ENCODE measurements at places on chromosomes 12 and 14.

DNA sequence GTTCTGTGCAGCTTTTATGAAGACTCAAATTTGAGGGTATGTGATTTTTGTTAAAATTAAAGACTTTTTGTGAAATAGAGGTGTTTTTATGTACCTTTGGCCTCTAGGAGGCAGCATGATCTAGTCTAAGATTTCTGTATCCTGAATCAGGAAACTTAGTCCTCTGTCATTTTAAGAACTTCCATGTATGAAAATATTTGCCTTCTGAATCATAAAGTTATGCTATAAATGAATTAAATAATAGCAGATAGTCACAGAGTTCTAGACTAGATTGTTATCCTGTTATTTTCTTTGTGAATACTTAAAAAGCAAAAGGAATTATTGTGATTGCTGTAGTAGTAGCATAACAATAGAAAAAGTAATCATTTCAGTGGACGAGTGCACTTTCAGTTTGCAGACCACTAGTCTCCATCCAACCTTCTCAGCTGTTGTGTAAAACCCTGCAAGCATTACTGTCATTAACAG, 56.3 kb downstream of the FGD4 start:
- peak; percentile 16 for DNase-seq

- no peak for DNase-seq
These were observed 882.3 kb downstream of the RPS29 start for GRCh38 chr14:48703728-48704467.

GRCh38 chr12:79121486-79121885, 256.9 kb downstream of the SYT1 start:
- no peak for DNase-seq

- DNase-seq = no peak
These were observed 6.5 kb downstream of the SLC22A17 start for GRCh38 chr14:23345987-23346692.

GRCh38 chr12:62934239-62934798, 631 bp downstream of the PPM1H start:
- no peak for DNase-seq

DNA sequence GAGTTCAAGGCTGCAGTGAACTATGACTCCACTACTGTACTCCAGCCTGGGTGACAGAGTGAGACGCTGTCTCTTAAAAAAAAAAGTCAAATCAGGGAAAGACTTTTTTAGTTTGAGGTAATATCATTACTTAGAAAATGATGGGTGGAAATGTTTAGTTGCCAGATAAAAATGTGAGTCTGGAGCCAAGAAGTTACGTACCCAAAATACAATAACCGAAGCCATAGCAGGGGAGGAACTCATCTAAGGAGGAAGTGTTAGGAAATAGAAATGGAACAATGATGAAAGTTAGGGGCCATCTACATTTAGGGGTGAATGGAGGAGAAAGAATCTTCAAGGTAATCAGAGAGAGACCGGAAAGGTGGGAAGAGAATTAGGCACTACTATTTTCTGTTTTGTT, 98.8 kb downstream of the DACT1 start:
- no peak for DNase-seq

DNA sequence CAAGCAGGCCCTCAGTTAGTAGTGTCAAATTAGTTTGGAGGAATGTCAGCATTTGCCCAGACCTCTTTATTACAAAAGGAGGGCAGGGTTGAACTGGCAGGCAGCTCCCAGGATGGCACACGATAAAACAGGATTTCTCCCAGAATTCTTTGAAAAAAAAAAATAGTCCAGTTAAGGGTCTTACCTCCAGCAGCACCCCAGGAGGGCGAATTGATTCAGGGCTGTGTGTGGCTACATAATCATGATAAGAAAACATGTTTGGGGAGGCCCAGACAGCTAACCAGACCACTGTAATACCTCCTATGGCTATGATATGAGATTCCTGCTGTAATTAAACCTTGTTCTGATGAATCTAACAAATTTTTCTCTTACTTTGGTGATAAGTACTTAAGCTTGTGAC, 38.8 kb upstream of the NT5DC3 start:
- DNase-seq = no peak

DNA sequence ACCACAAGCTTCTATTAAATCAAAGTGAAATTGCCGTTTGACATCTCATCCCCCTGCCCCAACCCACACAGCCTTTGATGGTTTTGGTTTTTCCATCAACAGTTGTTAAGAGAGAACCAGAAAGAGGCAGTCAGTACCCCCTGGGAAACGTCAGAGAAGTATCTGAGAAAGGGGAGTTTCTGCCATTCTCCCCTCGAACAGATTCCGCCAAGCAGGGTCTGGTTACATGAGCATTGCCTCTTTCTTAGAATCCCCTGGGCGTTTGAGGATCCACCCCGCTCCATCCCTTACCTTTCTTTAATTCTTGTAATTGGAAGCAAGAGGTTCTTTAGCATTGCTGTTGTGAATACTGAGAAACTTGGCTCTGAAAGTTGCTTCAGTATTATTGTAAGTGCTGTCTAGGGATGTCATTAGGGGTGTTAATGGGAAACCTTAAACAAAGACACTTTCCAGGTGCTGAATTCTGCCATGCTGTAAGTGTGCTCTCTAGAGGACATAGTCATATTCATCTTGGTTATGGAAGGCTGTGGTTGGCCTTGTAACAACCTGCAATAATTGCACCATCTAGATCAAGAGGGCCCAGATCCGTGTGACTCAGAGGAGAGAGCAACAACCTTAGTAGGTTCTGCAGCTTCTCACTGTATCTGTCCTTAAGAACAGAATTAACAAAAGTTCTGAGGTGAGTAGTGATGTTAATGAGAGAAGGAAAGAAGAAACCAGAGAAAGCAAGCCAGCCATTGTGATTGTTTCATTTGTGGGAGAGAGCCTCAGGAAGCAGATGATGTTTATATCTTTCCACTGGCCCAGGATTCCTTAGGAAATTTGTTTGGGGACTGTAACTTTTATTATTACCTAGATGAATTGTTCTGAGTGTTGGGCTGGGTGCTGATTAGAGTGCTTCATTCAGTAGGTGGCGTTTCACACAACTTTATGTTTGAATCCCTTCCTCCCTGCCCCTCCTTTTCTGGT, 9.0 kb downstream of the TMBIM6 start:
- DNase-seq = peak; percentile 74

GRCh38 chr12:113314121-113314529, 20.8 kb downstream of the SLC8B1 start:
- no peak for DNase-seq

DNA sequence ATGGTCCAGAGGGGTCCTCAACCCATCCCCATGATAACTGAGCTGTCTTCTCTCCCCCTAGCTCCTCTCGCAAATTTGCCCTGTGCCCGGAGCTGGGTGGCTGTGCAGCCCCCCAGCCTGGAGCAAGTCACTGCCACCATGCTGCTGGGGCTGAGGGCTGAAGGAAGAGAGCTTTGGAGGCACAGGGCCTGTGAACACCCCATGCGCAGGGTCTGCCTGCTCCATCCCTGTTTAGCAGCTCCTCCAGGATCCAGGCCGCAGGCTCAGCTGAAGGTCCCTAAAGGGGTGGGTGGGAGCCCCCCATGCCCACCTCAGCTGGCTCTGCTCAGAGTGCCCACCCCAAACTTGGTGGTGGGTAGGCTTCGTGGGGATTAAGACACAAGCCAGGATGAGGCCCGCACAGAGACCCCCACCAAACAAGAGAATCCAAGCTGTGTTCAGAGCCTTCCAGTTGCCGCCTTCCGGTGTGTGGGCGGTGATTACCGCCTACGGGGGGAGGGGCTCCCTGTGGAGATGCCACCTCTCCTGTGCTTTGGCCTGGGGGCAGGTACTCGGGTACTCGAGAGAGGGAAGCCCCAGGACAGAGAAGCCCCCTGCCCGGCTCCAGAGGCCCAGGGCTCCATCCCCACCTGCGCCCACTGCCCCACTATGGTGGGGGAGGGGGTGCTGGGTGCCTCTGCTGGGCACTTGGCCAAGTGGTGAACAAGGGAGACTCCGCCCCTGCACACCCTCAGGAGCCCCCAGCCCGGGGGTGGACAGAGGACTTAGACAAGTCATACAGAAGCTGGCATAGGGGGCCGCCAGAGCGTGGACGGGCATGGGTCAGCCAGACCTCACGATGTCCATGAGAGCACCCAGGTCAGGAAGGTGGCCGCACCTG, 1.4 kb upstream of the JAG2 start:
- DNase-seq = no peak

DNA sequence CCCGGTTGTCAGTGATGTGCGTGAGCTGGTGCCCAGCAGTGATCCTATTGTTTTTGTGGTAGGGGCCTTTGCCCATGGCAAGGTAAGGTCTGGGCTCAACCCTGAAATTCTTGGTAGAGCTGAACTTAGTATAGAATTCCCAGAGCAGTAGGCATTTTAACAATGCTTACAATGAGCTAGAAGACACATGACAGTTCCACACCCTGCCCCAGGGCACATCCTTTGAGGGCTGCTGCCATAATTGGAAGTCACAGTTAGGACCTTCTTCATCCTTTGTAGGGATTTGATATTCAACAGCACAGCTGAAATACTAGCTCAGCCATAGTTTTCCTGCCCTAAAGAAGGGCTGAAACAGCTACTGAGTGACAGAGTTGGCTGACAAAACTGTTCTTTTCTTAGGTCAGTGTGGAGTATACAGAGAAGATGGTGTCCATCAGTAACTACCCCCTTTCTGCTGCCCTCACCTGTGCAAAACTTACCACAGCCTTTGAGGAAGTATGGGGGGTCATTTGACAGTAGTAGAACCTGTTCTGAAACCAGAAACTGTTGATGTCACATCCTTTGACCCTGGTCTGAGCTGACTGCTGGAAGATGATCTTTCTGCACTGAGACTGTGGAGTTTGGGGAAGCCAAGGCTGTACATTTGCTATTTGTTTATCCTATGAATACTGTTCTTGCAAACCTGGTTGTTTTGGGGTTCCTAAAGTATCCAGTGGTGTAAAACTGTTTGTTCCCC, 4.8 kb downstream of the EMG1 start:
- DNase-seq = no peak

DNA sequence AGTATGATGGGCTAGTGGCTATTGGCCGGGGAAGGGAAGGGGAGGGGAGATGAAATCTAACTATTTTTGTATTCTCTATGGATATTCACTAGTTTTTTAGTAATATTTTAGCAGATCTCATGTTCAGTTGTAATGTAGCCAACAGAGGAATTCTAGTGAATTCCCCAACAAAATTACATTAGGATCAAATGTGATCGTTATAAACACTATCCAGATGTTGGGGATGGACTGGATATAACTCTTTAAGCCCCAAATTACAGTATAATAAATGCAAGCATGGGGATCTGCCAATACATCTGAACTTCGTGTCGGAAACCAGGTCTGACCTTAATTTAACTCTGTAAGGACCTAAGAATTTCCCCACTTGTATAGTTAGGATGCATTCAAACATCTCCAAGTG, 21.5 kb downstream of the LLPH start:
- DNase-seq = no peak

Data from NCI-H1436 treated with DMSO at 0.1 percent for 48 hours (cell line).